ENCODE measurements at places on chromosomes 6 and 20.

GRCh38 chr6:133887156-133887879 lies 1.6 kb upstream of the TCF21 start:
- DNase-seq = no peak

DNA sequence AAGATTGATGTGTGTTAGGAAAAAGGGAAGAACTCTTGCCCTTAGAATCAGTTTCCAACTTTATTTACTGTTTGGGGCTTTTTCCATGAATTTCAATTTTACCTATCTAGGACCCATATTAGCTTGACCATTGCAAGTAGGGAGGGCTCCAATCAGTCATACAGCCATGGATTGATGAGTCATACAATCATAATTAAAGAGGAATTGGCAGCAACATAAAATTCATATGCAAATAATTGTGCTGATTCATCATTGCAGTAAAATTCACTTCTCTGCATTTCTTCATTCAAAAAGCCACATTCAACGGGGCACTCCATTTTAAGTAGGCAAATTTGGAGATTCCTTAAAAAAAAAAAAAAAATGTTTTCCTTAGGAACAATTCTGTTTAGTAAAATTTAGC lies 1016.4 kb downstream of the KIF16B start:
- DNase-seq = no peak

DNA sequence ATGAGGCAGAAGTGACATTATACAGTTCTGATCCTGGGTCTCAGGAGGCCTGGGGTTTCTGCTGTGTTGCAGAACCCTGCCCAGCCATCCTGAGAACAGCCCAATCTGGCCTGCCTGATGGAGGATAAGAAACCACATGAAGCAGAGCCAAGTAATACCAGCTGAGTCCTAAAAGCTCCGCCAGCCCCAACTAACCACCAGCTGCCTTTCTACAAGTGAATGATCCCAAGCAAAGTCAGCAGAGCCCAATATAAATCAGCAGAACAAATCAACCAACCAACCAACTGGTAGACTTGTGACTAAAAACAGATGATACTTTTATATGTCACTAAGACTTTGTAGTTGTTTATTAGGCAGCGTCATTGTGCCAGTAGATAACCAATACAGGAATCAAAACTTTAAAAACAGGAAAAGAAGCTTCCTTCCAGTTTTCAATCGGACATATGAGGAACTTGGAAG lies 52.1 kb downstream of the SNX5 start:
- no peak for DNase-seq

DNA sequence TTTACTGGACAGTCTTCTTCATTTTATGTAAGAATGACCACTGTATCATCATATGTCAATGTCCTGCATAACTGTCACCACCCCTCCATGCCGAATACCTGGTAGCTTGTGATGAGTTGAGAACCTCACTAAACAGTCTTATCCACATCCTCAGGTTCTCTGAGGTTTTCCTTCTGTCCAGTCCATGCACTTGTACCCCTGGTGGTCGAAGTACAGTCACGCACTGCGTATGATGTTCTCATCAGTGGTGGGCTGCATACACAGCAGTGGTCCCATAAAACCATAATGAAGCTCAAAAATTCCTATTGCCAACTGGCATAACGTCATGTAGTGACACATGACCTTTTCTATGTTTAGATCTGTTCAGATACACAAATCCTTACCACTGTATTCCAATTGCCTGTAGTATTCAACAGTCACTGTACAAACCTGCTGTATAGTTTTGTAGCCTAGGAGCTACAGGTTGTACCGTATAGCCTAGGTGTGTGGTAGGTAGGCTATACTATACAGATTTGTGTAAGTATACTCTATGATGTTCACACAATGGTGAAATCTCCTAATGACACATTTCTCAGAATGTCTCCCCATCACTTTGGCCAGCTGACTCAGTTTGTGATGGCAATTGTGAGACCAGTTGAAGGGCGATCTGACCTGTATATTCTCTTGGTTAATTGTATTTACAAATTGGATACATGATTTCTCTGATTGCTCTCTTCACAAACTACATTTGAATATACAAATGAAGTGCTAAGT lies 31.3 kb upstream of the SDCBP2 start:
- DNase-seq = no peak

DNA sequence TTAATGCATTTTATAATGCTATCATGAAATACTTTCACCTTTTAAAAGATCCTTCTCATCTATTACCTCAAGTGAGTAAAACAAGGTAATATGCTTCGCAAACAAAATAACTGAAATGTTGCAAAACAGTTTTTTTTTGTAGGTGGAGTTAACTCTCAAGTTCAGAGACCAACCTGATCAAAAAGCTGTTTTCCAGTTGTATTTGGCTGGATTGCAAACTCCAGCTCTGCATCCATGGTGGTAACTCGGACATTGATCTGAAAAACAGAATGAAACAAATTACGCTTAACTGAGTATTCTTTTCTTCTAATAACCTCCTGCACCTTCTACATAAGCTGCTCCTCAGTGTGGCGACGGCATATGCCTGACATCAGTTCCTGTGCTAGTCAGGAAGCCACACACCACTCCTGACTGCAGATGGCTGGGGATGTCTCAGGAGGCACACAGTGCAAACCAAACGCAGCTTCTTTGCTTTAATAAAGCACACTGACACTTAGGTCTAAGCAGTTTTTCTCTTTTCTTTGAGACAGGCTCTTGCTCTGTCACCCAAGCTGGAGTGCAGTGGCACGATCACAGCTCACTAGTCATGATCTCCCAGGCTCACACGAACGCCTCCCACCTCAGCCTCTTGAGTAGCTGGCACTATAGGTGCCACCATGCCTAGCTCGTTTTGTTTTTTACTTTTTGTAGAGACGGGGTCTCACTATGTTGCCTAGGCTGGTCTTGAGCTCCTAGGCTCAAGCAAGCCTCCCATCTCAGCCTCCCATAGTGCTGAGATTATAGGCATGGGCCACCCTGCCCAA lies 29.9 kb downstream of the EZR start:
- DNase-seq = peak; percentile 83

DNA sequence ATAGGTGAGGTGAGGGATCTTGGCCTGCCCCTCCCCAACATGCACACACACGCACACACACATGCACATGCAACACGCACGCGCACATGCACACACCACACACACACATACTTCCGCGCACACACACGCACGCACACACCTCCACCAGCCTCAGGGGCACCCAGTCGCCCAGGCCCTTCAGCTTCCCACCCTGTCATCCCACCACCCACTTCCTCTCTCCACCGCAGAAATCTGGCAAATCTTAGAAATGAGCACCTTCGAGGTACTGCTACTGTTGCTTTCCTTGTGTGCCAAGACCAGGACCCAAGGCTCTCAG lies 1.2 kb downstream of the SPDEF start:
- no peak for DNase-seq

All from CD4-positive, CD25-positive, alpha-beta regulatory T cell (primary cell).